OCI-M1 (cell line): ENCODE measurements at places on chromosomes 11 and 22.

GRCh38 chr11:124892146-124892545, 5.5 kb downstream of the ROBO4 start:
- no peak for DNase-seq

DNA sequence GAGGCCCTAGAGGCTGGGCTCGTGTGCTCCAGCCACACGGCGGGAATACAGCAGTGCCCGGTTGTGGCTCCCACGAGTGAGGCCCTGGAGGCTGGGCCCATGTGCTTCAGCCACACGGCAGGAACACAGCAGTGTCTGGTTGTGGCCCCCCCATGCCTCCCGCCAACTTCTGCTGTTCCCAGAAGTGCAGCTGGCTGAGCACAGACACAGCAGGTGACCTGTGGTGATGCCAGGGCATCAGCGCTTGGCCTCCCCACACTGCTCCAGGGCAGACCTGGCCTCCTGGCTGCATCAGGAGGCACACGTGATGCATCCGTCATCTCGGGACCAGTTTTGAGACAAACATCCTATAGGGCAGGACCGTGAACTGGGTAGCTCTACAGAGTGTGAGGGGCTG, 110.3 kb downstream of the KCNQ1OT1 start:
- DNase-seq: no peak

DNA sequence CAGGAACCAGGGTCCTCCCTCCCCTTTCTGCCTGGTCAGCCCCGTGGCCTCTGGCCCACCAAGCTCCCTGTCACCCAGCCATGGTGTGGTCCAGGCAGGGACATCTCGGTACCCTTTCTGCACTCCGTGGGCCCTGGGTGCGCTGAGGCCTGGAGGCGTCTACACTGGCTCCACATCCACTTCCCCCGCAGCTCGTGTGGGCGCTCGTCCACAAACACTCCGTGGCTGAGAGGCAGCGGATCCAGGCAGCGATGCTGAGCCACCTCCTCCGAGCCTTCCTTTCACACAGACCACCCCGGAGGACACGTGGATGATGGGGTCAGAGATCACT, 16.1 kb downstream of the RNH1 start:
- DNase-seq: no peak

DNA sequence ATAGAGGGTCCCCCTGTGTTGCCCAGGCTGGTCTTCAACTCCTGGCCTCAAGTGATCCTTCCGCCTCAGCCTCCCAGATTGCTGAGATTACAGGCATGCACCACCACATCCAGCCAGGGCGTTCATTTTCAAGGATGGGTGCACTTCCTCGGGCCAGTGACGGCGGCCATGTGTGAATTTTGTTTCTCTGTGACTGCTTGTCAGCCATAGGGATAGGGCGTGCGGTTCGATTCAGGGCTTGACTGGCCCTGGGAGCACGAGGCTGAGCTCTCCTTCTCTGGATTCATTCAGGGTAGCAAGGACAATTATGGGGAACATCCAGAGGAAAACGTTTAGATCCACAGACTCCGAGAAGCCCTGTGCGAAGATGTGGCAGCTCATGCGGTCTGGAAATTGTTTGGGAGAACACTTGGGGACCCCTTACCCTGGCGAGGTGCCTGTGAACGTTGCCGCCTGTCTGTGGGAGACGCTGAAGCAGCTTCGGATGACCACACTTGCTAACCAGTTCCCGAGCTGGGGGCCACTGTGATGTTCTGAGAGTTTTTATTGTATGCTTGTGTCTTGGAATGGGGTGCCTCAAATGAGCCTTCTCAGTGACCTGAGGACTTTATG, 2.9 kb downstream of the PTDSS2 start:
- DNase-seq: no peak

- no peak for DNase-seq
These were observed 14.7 kb upstream of the RFPL3 start for GRCh38 chr22:32342977-32343376.

DNA sequence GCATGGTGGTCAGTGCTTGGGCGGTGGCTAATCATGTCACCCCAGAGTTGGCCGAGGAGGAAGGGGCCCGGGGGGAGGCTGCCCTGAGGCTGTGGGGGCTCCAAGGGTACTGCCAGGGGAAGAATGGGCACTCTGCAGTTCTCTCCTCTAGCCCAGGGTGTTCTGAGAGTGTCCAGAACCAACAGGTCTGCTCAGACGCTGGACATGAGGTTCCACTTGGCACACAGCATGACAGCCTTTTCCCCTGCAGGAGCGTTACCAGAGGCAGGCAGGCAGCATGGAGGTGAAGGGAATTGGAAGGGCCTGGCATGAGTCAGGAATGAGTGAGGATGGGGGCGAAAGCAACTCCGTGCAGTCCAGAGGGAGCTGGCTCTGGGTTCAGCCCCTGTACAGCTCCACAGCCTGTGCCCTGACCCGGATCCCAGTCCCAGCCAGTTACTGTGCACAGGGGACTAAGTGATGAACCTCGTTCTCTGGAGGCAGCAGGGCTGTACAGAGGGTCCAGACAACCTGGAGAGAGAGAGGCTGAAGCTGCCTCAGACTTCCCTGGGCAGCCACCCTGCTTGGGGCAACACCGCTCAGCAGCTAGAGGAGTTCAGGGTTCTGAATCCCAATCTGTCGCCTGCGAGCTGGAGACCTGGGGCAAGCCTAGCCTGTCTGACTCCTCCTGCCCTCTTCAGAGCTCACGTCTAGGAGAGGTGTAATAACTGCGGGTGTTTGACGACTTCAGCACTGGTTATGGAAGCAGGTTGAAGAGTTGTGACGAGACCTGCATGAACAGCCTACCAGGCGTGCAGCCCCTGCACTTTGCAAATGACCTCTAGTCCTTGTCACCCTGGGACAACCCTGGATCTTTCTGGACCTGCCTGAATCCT, 14.7 kb upstream of the TUB start:
- no peak for DNase-seq
